Mesothelial cell of epicardium (in vitro differentiated cells): ENCODE measurements at places on chromosomes 12 and 14.

DNA sequence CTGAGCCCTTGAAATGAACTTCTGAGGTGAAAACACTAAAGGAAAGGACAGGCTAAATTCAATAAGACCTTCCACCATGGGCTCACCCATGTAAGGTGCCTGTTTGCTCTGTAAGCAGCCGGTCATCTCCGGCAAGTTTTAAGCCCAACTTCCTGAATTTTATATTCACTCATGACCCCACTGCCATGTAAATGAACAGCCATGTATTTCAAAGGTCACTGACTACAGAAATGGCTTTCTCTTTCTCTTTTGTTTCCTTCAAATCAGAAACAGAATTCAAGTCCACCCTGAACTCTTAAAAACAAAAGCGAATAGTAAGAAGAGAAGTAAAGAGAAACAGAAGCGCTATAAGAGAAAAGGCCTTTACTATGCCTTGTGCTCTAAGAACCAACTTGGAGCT, 61.7 kb upstream of the OVCH1 start:
- H3K36me3 ChIP-seq = no peaks in the 10 kb centered on the region
- H3K4me3 ChIP-seq = no peak overlapping the region
- peaks cover 12% of the 10 kb centered on the region for H3K27me3 ChIP-seq
- peaks cover 22% of the 10 kb centered on the region for H3K4me1 ChIP-seq
- no peak for DNase-seq
- H3K27ac ChIP-seq = no peak overlapping the region

- peak overlapping the region; percentile 70 for H3K27ac ChIP-seq
- peaks cover 5% of the 10 kb centered on the region for H3K36me3 ChIP-seq
- H3K4me1 ChIP-seq = peaks cover 23% of the 10 kb centered on the region
- H3K4me3 ChIP-seq = no peak overlapping the region
- no peaks in the 10 kb centered on the region for H3K27me3 ChIP-seq
Observed at GRCh38 chr14:25001601-25002000, 48.3 kb downstream of the STXBP6 start.

DNA sequence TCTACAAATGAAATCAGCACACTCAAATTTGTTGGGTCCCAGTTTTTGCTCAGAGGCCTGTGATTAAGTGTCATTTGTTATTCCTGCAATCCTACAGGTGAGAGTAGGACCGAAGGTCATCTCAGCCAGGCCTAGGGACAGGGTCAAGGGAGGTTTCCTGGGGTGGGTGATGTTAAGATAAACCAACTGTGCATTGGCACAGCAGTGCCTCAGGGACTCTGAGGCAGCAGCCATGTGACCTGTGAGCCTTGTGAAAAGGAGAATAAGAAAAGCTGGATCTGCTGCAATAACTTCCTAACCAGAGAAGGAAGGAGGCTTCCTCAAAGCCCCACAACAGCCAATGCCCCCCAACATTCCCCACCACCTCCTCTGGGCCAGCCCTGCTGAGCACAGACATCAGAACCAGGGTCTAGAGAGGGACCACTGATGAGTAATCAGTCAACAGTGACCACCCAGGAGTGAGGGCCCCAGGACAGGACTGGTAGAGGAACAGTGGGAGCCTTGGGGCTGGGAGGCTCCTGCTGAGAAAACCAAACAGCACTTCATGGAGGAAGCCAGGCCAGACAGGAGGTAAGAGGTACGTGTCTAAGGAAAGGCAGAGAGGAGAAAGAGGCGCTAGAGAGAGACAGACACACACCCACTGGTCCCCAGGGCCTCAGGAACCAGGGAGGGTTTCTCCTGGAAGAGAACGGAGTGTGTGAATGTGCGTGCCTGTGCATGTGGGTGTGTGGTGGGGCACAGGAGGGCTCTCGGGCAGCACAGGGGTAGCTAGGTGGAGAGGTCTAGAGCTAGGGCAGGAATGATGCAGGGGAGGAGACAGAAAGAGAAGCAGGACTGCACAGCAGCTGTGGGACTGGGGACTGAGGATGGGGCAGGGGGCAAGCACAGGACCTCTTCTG, 82.4 kb downstream of the ITPK1 start:
- H3K36me3 ChIP-seq = no peaks in the 10 kb centered on the region
- DNase-seq = no peak
- H3K4me1 ChIP-seq = peaks cover 22% of the 10 kb centered on the region
- no peak overlapping the region for H3K4me3 ChIP-seq
- H3K27ac ChIP-seq = no peak overlapping the region

DNA sequence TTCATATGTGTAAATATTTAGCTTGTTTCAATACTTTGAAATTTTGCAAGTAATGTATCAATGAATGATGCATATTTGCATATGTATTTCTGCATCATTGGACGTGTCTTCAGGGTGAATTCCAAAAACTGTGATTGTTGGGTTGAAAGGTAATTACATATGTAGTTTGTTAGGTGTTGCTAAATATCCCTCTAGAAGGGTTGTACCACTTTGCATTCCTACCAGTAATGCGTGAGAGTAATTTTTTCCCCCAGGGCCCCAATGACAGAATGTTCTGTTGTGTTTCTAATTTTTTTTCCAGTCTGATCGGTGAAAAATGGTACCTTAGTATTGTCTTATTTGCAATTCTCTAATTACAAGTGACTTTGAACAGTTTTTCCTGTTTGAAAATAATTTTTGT, 408.9 kb downstream of the NAV3 start:
- H3K27ac ChIP-seq = no peak overlapping the region
- DNase-seq = no peak
- no peak overlapping the region for H3K4me3 ChIP-seq
- H3K4me1 ChIP-seq = no peaks in the 10 kb centered on the region
- no peaks in the 10 kb centered on the region for H3K27me3 ChIP-seq
- H3K36me3 ChIP-seq = no peaks in the 10 kb centered on the region

DNA sequence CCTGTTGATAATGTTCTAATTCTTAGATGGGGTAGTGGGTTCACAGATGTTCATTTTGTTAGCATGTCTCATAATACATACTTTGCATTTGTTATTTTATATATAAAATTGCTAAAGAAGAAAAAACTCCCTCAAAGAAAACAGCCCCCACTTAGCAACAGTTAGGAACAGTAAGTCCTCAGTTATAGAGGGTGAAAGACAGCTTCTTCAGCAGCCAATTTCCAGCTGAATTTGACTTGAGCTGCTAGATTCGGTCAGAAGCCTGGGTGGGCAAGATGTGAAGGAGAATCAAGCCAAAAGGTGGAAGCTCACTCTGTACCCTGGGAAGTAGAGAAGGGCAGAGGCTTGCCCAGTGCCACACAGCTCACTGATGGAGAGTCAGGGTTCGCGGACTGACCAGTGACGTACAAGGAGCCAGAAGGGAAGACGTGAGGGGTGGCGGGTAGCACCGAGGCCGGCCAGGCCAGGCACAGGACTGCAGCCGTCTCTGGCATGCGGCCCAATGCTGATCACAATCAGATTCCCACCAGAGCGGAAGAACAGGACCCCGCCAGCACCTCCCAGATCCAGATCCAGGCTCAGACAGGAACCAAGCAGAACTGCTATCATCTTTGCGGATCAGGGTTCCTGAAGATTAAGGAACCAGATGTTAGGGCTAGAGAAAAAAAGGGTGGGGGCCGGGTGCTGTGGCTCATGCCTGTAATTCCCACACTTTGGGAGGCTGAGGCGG, 30.4 kb upstream of the VWF start:
- peaks cover 16% of the 10 kb centered on the region for H3K4me1 ChIP-seq
- no peaks in the 10 kb centered on the region for H3K36me3 ChIP-seq
- H3K27ac ChIP-seq = peak overlapping the region; percentile 8
- no peak for DNase-seq
- no peaks in the 10 kb centered on the region for H3K27me3 ChIP-seq

DNA sequence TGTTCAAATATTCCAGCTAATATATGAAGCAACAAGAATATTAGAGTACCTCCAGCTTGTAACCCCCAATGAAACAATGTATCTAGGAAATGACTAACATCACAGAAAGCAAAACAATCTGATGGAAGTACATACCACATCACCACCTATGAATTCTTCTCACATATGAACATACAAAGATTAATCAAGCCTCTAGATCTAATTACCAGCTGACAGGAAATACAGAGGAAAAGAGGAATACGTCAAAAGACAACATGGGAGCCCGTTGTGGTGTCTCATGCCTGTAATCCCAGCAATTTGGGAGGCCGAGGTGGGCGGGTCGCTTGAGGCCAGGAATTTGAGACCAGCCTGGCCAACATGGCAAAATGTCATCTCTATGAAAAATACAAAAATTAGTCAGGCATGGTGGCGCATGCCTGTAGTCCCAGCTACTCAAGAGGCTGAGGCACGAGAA, 7.5 kb downstream of the NEDD8 start:
- H3K4me3 ChIP-seq = no peak overlapping the region
- H3K4me1 ChIP-seq = no peaks in the 10 kb centered on the region
- peaks cover 8% of the 10 kb centered on the region for H3K36me3 ChIP-seq
